ENCODE measurements at places on chromosomes 5 and 9. TPM values are rescaled to one million over a fixed set of nuclear protein-coding genes. Genes with fewer than 3 reads are reported as not detected.

The BARX1 gene
- not detected for total RNA-seq

The KCNV2 gene
- not detected for total RNA-seq

- DNase-seq, result no peak
Measured at GRCh38 chr5:73236541-73237128, 63.6 kb downstream of the TMEM174 start.

- no peak for DNase-seq
Measured at GRCh38 chr5:78649861-78650496, 1.4 kb upstream of the LHFPL2 start.

DNA sequence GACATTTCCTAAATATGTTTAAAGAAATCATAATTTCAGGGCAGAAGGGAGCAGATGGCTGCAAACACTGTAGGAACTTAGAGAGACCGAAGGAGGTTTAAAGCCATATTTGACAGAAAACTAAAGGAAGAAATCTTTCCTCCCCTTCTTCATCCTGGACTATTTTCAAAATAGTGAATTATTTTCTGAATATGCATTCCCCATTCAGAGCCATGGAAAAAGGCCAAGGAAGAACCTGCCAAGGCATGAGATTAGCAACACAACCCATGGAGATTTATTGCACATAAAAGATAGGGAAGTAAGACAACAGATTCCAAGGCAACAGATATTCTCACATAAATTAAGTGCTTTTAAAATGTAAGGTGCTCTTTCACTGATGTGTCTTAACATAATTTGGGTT, 233.3 kb upstream of the ADAMTS16 start:
- no peak for DNase-seq

DNA sequence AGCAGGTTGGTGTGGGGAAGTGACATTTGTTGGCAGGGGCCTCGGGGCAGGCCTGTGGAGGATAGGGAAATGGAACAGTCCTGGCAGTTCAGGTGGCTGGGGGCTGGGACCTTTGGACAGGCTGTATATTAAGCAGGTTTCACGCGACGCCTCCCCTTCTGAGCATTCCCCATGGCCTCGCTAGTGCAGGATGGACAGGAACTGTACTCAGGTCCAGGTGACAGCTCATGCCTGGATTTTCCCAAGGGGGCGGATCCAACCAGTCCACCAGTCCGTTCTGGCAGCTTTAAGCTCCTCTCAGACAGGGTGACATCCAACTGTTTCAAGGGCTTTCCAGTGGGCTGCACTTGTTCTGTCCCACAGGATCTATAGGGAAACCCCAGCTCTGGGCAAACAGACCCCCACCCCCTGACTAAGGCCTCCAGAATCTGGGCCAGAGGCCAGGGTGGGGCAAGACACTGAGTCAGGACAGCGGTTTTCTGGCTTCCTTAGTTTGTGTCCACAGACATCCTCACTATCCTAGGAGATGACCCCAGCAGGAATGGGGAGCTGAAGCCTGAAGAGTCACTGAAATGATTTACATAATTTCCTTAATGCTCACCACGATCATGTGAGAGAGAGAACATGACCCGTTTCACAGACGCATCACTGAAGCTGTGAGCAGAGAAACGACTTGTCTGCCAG, 20.9 kb downstream of the CSF2 start:
- DNase-seq, result peak; percentile 81

Measured in posterior vena cava (tissue), 2 donors.